Caudate nucleus (tissue), 63 donors: ENCODE measurements at places on chromosomes 1 and 21.

DNA sequence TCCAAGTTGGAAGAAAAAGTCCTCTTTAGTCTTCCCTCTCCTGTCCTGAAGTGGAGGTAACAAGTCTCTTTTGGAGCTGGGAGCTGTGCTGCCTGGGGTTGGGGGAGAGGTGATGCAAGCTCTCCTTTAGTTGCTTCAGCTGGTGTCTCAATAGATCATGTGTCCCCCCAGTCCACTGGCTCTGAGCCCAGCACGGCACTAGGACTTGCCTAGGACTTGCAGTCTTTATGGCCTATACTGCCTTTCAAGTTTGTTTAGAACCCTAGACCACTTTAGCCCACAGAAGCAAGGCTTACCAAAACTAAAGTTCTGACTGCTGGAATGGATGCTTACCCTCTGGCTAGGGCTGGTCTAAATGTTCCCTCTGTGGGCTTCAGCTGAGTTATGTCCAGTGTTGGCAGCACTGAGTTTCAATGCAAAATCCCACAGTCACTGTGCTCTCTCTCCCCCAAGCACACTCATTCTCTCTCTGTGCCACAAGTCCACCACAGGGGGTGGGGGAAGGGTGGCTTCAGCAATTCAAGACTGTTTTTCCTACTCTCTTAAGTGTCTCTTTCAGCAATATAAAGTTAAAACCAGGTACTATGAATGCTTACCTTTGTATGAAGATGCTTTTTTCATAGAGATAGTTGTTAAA lies 185.0 kb downstream of the DNAH14 start:
- DNase-seq, result no peak

DNA sequence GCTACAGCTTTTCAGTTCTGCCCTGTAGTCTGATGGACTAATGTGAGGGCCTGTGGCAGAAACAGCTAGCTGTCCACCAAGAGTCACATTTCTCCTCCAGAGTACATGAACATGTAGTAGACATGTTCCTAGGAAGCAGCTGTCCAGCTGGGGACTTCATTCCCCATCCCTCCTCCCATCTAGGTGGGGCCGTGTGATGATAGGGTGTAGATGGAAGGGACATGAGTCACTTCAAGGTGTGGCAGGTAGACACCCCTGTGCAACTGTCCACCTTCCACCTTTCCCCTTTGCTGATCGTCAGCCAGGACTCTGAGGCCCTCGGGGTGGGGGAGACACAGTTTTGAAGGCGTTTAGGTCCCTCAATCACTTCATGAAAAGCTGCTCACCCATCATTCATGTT lies 3.6 kb upstream of the RD3 start:
- no peak for DNase-seq

DNA sequence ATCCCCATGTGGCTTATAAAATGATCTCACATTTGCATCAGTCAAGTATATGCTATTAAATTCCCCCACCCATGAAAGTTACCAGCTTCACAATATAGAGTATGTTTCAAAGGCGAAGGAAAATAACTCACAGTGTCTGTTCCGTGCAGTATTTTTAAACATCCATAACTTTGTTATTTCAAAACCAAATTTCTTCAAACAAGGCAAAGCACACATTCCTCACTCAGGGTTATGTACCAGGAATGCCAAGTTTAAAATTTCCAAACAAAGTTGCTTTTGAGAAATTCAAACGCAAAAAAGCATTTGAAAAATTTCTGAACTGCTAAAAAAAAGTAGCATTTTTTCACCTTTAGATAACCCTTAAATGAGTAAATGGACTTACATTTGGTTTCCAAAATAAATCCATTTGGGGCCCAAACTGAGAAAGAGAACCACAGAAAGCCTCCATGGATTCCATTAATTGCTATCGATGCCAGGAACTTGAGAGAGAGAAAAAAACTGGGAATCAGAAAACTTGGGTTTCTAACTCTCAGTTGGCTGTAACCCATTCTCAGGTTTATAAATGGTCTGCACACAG lies 149.5 kb downstream of the SLC30A10 start:
- no peak for DNase-seq

- no peak for DNase-seq
Observed at GRCh38 chr1:224801844-224802490, 127.5 kb upstream of the DNAH14 start.

DNA sequence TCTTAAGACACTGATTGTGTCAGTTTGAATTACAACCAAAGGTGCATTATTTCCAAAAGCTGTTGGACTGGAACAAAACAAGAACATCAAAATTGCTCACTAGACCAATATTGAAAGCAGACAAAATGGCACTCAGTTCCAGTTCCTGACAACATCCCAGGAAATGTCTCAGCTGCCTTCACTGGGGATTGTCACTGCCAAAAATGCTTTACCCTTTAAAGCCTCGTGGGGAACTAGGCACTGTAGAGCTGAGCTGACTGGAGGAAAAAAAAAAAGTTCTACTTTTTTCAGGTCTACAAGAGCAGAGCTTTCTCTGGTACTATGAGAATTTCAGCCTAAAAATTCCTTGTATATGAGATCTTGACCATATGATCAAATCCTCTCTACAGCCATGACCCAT lies 21.9 kb downstream of the GPR52 start:
- DNase-seq, result no peak

- DNase-seq, result no peak
Observed at GRCh38 chr1:3469104-3469848, 14.8 kb downstream of the ARHGEF16 start.

DNA sequence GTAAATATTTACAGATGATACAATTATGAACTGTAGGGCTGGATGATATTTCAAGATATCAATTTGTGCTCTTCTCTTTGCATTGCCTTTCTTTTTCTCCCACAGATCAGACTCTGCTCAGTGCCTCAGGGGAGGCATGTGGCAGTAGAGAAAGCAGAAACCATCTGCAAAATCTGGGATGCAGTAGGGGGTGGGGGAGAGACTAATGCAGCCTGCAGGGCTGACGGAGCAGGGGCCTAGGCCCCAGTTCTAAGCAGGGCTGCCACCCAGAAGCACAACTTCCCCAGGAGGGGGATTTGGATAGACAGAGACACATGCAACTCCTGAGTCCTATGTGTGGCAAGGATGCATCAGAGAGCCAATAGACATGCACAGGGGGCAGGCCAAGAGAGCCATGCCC lies 511.6 kb downstream of the SMYD3 start:
- no peak for DNase-seq

GRCh38 chr1:151002611-151003010 lies 4.1 kb downstream of the MINDY1 start:
- DNase-seq, result no peak

- no peak for DNase-seq
Observed at GRCh38 chr1:236997882-236998281, 6.4 kb downstream of the MT1HL1 start.

DNA sequence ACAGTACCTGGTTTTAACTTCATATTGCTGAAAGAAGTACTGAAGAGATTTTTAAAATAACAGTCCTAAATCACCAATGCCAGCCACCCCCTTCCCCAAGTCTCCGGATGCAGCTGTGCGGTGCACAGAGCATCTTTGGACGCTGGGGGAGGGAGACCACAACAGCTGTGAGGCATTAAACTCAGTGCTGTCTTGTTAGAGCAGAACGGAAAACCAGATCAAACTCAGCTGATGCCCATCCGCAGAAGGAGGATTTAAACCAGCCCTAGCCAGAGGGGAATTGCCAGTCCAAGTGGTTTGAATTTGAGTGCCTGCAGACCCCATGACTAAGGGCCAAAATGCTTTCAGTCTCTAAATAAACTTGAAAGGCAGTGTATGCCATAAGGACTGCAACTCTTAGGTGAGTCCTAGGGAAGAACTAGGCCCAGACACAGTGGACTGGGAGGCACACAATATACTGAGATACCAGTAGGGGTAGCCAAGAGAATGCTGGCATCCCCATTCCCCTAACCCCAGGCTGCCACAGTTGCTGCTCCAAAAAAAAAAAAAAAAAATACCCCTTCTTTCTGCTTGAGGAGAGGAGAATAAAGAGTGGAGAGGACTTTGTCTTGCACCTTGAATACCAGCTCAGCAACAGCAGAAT lies 576.2 kb downstream of the NEGR1 start:
- no peak for DNase-seq

DNA sequence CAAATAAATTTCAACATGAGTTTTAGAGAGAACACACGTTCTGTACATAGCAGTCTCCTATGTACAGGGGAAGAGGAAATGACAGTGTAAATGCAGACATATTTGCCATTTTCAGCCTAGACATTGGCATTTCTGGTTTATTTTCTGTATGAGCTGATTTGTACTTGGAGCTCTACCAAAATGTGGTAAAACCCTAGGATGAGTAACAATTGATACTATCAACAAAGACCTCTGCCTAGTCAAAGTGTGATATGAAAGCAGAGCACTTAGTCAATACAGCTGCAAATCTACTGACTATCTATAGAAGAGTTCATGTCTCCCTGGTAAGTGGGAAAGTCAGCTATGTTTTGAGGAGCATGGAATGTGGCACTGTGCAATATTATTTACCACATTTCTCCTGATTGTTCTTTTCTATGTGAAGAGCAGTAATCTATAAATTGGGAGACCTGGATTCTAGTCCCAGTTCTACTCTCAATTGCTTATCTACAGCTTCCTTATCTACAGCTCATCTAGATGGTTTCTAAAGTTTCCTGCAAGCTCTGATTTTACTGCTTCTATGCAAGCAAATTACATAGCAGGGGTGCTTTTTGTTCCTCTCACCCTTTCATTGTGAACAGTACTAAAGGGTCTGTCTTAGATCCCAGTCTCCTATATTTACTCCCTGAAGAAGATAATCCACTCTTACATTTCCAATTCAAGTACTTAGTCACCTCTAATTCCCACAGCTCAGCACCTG lies 334.2 kb downstream of the NTNG1 start:
- DNase-seq, result no peak
